ENCODE measurements at places on chromosomes 5 and 9. TPM values are rescaled to one million over a fixed set of nuclear protein-coding genes. Genes with fewer than 3 reads are reported as not detected.

DNA sequence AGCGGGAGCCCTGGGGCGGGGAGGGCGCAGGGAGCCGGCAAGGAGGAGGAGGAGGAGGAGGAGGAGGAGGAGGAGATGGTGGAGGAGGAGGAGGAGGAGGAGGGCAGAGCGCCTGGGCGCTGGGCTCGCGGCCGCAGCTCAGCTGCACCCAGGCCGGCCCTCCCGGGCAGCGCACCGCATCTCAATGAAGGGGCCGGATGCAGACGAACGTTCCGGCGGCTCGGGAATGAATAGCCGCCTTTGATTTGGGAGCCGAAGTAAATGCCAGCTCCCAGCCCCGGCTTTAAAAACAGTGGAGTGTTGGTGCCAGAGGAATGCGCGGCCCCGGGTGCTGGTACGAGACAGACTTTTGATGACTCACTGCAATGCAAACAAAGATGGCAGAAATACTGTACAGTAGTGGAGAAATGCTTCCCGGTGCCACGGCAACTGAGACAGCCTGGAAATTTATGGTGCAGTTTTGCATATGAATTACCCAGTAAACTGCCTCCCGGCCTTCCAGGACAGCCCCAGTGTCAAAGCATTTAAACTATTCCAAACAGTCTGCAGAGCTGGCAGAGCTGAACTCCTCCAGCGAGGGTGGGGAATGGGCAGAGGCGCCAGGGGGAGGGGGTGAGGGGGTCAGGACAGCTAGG lies 43.1 kb downstream of the NACC2 start:
- peak; percentile 51 for DNase-seq

DNA sequence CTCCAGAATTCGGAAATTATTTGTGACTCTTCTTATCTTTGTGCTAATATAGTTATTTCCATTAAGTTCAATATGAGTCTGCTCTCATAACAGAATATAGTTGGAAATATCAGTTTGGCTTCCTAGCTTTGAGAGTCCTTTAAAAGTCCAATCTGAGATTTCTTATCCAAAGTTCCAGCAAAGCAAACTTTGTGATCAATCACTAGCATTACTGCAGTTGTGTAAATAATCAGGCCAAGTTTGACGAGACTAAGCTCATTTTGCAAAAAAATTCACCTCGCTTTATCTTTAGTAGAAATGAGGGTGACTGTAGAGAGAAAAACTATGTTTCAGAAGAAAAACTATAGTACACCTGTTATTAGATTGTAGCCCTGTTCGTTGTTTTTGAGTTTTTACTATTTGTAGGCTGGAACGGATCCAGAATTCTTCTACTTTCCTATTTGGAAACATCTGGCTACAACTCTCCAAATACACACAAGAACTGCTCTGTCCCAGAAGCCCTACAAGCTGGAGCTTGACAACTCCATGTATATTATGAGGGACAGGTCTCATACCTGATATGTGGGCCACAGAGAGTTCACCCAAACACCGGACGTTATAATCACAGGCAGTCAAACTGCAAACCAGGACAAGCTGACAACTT lies 47.8 kb downstream of the RAPGEF1 start:
- no peak for DNase-seq

- no peak for DNase-seq
Observed at GRCh38 chr5:129051283-129051682, 43.3 kb upstream of the ISOC1 start.

- DNase-seq = no peak
Observed at GRCh38 chr9:6915635-6916034, 157.9 kb downstream of the KDM4C start.

NR2F1 gene
- 70.0 TPM for total RNA-seq

Data from tibial nerve (tissue), 4 donors.